ENCODE measurements at places on chromosomes 13 and 19.
A peak's percentile ranks its signal among the peaks of the same experiment; 100 is the strongest.

- ATAC-seq = no peak
Measured at GRCh38 chr19:41193430-41194156, 574 bp downstream of the CYP2S1 start.

DNA sequence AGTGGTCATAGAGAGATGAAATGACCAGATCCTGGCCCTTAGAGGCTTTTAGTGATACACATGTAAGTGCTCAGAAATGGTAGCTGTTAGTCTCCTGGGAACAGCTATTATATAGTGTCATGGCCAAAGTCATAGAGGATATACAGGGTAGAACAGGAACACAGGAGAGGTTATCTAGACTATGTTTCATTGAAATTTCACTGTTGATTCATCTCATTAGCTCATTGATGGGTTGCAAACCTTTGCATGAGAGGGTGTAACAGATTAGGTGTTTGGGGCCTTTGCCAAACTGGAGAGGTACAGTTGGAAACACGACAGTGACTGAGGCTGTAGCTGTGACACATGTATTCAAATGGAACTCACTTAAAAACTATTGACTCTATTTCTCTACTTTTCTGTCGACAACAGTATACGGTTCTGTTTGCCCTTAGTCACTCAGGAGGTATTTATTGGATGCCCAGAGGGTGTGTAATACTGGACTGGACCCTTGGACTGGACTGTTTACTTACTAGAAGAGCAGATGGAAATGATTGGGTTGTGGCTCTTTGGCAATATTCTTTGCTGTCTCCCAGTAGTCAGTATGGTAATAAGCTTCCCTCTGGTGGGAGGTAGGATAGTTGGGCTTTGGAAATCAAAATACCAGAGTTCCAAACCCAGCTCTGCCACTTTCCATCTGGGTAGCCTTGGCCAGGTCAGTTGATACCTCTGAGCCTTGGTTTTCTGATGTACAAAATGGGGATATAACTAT, 29.8 kb downstream of the ARHGAP35 start:
- peak; percentile 89 for ATAC-seq

DNA sequence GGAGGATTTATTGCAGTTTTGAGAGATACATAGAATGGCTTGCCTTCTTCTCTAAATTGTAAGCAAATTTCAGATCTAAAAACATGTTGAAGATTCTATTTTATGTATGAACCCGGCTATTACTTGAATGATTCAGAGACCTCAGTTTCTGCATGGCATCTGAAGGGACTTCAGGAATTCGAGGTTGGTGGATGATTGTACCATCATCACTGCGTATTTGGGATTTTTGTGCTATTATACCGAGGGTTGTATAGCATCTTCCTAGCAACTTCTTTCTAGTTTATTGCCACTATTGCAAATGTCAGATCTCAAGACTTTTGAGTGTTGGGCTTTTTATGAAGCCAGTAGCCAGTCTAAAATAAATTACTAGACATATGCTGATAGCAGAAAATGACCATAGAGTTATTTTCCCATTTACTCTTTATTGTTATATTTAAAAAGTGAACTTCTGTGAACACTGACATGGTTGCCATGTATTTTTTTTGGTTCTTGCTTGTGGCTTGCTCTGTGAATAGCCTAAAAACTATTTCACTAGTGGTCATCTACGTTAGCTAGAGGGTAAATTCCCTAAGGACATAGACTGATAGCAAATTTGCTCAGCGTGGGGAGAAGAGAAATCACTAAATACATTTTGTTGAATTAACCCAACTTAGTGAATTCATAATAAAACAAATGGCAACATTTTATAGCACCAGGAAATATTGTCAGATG, 70.6 kb upstream of the KLF12 start:
- no peak for ATAC-seq

DNA sequence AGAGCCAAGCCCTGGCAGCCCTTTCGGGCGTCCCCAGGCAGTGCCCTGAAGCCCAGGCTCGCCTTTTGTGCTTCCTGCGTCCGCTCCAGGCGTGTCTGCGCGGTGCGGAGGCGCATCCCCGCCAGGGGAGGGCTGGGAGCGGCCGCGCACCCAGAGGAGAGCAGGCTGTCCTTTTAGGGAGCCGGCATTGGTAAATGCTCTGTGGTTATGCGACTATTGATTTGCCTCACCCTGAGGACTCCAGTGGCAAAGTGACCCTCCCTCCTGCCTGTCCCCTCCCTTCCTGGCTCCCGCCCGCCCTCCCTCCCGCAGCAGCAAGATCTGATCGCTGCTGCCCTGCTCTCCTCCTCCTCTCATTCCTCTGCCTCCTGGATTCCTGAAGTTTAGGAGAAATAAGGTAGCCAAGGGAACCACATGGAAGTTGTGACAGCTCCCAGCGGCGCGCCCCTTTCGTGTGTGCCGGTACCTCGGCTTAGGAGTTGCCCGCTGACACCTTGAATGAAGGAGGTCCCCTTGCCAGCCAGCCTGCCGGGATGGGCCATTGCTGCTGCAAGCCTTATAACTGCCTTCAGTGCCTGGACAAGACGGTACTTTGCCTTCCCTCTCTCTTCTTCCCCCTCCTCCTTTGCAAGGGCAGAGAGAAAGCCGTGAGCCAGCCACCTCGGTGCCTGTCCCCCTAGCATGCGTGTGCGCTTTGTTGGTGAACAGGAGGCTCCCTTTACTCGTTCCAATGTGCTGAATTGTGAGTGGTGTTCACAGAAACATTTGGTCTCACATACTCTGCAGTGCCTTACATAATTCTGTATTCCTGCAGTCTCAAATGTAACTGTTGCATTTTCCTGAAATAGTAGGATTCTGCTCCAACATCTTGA, 166.9 kb downstream of the SLC7A1 start:
- peak; percentile 98 for ATAC-seq

GRCh38 chr13:34698945-34699344, 243.1 kb upstream of the NBEA start:
- ATAC-seq = no peak

- no peak for ATAC-seq
Measured at GRCh38 chr13:73733706-73734105, 400.5 kb downstream of the KLF12 start.

DNA sequence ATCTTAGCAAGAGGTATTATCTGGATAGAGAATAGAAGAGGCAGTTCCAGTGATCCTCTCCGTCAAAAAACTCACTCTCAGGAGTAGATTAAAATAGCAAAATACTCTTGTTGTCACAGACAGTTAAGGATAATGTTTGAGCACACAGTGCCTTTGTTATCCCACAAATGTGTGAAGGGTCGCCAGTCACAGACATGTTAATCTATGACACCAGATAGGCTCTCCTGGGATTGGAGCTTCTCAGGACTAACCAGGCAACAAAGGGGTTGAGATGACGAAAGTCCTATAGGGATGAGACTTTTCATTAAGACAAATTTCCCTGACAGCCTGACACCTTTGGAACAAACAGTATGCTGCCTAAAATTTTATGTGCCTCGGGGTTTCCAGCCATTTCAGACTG, 1947.1 kb downstream of the OLFM4 start:
- ATAC-seq = no peak
